Activated CD4-positive, alpha-beta T cell treated with anti-CD3 and anti-CD28 coated beads, Interleukin-2, amount 50 U/mL, for 1 hour (primary cell): ENCODE measurements at places on chromosomes 1 and 21.

DNA sequence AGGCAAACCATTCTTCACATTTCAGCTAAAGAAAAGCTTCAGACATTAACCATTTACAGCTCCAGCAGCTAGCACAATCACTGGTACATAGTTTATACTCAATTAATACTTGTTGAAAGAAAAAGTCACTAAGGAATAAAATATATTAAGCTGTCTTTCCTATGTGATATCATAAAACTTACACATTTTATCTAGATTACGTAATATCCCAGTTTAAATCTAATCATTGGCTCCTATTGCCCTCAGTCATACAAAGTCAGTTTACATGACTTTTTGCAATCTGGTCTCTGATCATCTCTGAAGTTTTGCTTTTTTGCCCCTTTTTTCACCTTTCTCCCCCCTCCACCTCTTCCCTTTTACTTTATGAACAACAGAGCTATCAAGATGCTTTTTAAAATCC lies 8.5 kb upstream of the PRRC2C start:
- DNase-seq: no peak

GRCh38 chr1:184019069-184019468 lies 18.5 kb downstream of the COLGALT2 start:
- no peak for DNase-seq

DNA sequence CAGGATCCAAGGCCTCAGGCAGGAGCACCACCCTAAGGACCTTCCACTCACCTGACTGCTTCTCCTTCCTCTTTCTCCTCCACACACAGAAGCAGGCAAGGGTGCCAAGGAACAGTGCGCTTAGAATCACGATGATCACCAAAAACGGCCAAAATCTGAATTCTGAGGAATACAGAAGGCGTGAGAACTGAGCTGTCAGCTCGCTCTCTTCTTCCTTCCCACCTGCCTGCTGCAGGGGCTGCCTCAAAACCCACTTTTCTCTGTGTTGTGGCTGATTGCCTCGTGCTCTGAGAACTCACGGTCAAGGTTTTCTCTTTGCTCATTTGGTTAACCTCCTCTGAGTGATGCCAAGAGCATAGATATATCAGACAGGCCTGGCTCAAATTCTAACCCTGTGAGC lies 23.8 kb downstream of the CD244 start:
- no peak for DNase-seq

DNA sequence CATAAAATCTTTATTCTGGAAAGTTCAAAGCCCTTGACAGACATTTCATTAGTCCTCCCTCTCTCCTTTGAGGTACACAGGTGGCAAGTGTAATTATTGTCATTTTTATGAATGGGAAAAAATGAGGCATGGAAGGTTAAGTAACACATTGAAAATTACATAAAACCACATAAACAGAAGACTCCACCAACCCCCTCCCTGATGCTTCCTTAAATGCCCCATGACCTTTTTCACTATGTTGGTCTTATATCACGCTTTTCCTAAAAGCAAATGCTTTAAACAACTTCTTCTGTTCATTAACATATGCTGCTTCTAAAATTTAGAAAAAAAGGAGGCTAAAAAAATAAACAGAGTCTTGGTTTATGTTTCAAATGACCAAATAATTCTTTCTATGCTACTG lies 648.4 kb downstream of the PTPRC start:
- DNase-seq: no peak

GRCh38 chr1:65009176-65009575 lies 42.8 kb upstream of the JAK1 start:
- DNase-seq: no peak

- no peak for DNase-seq
Observed at GRCh38 chr21:42565206-42565810, 51.7 kb downstream of the SLC37A1 start.

DNA sequence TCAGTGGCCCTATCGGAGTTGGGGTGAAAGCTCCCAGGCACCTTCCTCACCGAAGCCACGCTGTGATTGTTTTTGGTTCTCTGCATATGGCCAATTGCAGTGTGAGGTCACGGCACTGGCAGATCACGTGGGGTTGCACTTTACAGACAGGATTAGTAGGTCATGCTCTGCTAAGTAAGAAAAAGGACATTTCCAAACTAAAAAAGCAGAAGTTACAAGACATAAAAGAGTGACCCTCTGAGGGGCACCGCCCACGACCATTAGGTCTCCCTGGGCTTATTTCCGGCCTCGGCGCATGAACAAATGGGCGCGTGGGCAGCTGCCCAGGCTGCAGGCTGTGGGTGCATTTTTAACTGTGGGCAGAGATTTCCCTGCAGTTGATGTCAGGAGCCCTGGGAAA lies 2.0 kb downstream of the CAPN9 start:
- DNase-seq: no peak

GRCh38 chr1:80639777-80640533 lies 1160.8 kb upstream of the ADGRL2 start:
- no peak for DNase-seq

- no peak for DNase-seq
Observed at GRCh38 chr1:203199002-203199401, 12.5 kb upstream of the CHI3L1 start.

GRCh38 chr21:28332796-28333195 lies 659.9 kb downstream of the LTN1 start:
- no peak for DNase-seq

DNA sequence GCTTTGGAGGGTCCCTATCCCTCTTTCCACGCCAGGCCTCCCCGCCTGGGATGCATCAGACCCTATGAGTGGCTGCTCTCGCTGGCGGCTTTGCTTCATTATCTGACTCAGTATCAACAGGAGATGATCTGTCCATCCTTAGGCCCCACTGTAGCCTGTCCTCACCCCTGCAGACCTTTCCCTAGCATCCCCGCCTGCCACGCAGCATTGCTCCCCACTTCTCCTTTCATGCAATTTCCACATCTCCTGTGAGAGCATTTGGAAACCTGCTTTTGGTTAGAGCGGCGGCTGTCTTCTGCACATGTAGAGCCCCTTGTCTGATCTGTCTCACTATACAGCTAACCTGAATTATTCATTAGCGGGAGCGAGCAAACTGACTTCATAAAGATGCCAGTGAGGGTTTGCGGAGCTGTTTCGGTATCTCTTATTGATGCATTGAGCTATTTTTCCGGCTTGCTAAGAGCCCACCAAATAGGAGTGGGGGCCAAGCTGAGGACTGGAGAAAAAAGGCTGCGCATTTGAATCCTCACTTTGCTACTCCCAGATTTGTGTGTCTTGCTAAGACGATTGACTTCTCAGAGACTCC lies 40.0 kb upstream of the ATP2B4 start:
- no peak for DNase-seq

- DNase-seq: no peak
Observed at GRCh38 chr1:29563571-29563970, 327.2 kb downstream of the PTPRU start.

DNA sequence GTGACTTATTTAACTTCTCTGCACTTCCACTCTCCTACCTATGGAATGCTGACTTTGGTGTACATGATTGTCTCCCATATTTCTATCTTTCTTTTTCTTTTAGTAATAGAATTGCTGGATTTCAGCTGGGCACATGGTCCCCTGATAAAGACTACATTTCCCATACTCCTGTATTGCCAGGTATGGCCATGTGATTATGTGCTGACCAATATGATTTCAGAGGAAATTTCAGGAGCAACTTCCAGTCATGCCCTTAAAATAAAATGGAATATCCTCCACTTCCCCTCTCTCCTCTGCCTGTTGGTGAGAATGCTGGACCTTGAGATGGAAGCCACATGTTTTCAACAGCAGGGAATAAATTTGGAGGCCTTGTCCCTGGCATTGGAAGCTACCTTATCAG lies 130.7 kb upstream of the IGSF21 start:
- DNase-seq: no peak

DNA sequence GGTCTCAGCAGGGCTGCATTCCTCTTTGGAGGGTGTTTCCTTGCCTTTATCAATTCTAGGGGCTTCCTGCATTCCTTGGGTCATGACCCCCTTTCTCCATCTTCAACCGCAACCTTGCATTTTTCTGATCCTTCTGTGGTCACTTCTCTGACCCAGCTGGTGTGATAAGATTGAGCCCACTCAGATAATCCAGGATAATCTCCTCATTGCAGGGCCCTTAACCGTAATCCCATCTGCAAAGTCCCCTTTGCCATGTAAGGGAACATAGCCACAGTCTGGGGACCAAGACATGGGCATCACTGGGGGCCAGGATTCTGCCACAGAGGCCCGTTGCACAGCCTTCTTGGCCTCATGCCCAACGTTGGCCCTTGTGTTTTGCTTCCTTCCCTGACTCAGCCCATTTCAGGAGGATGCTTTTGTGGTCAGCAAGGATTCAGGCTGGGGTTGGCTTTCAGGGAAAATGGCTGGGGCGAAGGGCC lies 35.0 kb upstream of the IL19 start:
- no peak for DNase-seq

DNA sequence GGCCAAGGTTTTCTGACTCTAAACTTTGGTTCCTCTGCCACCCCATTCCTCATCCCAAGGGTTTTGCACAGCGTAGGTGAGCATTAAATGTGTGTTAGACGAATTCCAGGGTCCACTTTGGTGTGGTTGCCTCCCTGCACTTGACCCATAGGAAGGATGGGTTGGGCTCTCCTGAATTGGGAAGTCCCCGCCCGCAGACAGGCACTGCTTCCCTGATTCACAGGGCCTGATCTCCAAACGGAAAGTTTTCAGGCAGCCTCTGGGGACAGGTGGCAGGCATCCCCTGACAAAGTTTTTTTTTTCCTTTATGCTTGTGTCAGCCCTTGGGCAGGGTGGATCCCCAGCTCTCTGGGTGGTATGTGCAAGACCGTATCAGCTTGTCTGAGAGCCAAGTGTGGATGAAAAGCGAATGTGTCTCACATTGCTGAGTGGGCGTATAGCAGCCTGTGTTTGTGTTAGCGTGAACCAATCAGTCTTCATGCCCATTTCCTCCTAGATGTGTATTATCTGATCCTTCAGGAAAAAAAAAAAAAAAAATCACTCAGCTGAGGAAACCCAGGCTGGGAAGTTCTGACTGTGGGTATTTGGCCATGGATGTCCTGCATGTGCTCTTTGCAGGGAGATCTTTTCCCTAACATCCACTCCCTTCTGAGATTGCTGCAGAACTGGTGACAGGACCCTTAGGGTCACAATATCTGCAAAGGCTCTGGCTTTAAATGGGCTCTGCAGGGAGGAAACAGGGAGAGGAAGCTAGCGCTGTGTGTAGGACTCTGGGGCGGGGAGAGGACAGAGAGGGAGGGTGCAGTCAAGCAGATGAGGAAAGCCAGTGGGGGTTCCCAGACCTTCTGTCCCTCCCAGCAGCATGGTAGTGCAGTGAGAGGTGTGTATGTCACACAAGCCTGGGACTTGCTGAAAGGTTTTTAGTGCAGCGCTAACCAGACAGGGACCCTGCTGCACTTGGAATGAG lies 42.2 kb upstream of the TRABD2B start:
- no peak for DNase-seq

GRCh38 chr1:101290119-101290921 lies 53.5 kb downstream of the S1PR1 start:
- no peak for DNase-seq

- DNase-seq: peak; percentile 49
Observed at GRCh38 chr1:151196292-151196800, 2.0 kb upstream of the PIP5K1A start.

DNA sequence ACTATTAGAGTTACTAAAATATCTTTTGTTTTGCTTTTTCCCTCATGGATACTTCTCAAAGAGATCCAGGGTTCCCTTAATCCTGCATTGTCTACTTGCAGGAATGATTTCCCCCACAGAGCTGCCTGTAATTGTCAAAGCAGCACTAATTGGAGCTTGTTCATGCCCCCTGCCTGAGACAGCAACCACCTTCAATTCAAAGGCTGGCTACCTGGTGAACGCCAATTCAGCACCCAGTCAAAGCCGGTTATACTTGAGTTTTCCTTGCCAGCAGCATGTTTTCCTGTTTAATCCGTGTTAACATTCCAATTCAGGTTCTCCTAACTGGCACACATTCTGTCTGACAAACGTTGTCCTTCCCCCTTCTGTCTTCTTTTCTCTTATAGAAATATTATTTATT lies 382.9 kb downstream of the NTNG1 start:
- DNase-seq: no peak

GRCh38 chr1:83850834-83851233 lies 148.1 kb downstream of the TTLL7 start:
- no peak for DNase-seq
